ENCODE measurements at places on chromosomes 12 and 14.

GRCh38 chr12:65881965-65882413, 57.7 kb downstream of the HMGA2 start:
- no peak for DNase-seq

- DNase-seq, result no peak
Measured at GRCh38 chr12:79333144-79333543, 357.6 kb downstream of the PAWR start.

DNA sequence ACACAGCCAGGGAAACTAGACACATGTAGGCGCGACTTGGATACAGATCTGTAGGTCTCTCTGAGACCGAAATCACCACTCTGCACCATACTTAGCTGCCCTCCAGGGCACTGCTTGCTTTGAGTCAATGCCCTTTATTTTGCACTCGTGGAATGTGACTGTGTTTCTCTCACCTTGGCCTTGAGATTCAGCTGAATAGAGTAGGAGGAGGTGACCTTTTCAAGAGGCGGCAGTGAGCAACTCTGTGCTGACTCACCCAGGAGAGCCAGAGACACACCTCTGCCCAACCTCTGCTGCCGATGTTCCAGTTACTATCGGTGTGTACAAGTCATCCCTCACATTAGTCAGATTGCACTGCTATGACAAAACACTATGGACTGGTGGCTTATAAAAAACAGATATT, 583.4 kb downstream of the VRK1 start:
- no peak for DNase-seq

DNA sequence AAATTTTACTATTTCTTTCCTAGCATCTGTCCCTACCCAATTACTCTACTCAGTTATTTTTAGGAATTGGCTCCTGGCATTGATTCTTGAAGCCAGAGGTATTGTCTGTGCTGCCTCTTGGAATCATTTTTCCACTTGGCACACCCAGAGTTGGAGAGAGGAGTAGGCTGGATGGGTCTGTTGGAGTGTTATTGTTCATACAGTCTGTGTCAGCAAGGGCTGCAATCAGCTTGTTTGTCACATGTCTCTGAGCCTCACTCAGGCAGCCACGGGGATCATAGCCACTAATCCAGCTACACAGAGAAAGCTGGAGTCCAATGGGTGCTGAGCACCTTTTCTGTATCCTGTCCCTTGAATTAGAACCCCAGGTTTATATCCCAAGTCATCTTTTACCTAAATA, 176.0 kb upstream of the DYRK2 start:
- DNase-seq, result no peak

- DNase-seq, result no peak
Measured at GRCh38 chr14:71486279-71486678, 445.9 kb upstream of the RGS6 start.

- peak; percentile 97 for DNase-seq
Measured at GRCh38 chr14:85471744-85472143, 58.2 kb upstream of the FLRT2 start.

DNA sequence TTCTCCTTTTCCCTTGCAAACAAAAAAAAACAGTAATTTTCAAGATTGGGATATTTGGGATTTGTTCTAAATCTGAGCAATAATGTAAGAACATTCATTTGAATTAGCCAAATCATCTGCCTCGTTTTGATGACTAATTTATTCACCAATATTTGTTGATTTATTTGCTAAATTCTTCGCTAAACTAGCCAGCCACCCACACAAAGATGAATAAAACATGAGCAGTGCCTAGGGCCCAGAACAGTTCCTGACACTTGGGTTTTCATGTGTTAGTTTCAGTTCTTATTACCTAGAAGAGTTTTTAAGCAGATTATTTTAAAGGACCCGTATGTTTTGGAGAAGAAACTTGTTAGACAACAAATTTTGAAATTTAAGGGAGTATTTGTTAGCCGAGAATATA, 1.4 kb downstream of the ETNK1 start:
- DNase-seq, result peak; percentile 49

DNA sequence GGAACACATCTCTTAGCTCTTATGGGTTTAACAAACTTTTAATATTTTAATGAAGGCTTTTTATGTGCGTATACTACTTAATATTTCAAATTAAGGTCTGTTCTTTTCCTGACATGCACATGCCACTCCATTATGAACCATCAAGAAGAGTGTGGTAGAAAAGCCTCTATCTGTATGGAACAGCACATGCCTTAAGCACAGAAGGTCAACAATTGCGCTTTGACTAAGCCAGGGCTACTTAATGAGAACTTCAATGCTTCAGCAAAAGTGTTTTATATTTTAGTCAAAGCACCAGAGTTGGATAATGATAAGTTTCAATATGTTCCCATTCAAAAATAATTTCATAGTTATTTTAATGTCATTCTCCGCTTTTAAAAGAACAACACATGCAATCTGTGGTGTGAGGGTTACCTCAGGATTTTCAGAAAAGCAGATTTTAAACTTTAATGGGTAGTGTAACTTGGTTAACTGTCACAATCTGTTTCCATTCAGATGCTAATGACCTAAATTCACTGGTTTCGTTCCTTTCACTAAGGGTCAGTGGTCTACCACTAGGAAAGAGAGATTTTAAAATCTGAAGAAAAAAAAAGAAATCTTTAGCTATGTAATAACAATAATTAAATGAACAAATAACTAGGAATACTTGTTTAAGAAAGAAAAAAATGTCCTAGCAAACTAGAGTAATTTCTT, 193.4 kb upstream of the NOVA1 start:
- no peak for DNase-seq

- no peak for DNase-seq
Measured at GRCh38 chr12:45315462-45315861, 99.6 kb downstream of the ANO6 start.

- no peak for DNase-seq
Measured at GRCh38 chr12:95439461-95440230, 34.3 kb upstream of the METAP2 start.

GRCh38 chr12:4496145-4496838, 42.4 kb upstream of the RAD51AP1 start:
- DNase-seq, result no peak

GRCh38 chr14:50061664-50062437, 54.5 kb downstream of the VCPKMT start:
- peak; percentile 23 for DNase-seq

- DNase-seq, result no peak
Measured at GRCh38 chr14:104517426-104517825, 62.1 kb upstream of the C14orf180 start.

DNA sequence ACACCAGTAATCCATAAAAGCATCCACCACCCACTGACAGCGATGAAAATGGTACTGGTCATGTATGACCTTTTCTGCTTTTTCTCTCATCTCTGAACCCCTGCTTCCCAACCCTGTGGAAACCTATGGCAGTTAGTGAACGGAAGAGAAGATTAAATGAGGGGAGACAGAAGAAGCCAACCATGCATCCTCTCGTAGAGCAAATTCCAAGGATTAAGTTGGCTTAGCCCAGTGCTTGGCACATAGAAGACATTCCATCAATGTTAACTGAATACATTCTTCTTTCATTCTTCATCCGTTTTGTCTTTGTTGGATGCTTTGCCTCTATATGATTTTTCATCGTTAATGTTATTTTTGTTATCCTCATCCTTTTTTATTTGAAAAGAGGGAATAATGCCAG, 339.7 kb upstream of the FLRT2 start:
- no peak for DNase-seq

- DNase-seq, result no peak
Measured at GRCh38 chr14:64329149-64329548, 35.0 kb upstream of the ESR2 start.

Measured in HCEC 1CT (cell line).